ENCODE measurements at places on chromosomes 6 and 20. TPM values are rescaled to one million over a fixed set of nuclear protein-coding genes. Genes with fewer than 3 reads are reported as not detected.

The OLIG3 gene
- not detected for total RNA-seq

The RIPOR2 gene
- 0.54 TPM for total RNA-seq

The TCP1 gene
- 340 TPM for total RNA-seq

The WFDC10B gene
- total RNA-seq: not detected

The FAM83C gene
- total RNA-seq: not detected

The MLN gene
- not detected for total RNA-seq

The CDH26 gene
- total RNA-seq: 0.46 TPM

The ALDH8A1 gene
- total RNA-seq: not detected

The RUNX2 gene
- total RNA-seq: 7.0 TPM

GRCh38 chr20:10297223-10297622 is 78.6 kb downstream of the SNAP25 start:
- DNase-seq: no peak

DNA sequence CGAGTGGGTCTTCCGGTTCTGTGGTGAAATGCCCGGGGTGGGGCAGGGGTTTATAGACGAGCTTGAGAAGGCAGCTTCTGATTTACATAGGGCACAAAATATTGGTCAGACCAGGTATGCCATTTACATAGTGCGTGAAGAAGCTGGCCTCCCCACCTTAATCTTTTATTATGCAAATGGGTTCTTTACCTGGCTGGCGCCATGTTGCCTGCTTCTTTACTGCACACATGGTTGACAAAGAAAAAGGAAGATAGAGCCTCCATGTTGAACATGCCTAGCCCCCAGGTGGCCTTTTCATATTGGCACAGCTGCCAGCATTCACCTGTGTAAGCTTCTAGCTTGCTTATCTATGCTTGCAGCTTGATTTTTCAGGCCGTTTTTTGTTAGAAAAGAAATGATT is 276.2 kb downstream of the PHACTR1 start:
- no peak for DNase-seq

- DNase-seq: no peak
These were observed 22.4 kb upstream of the KIAA0408 start for GRCh38 chr6:127481628-127482027.

- DNase-seq: no peak
These were observed 10.7 kb downstream of the SLC22A23 start for GRCh38 chr6:3446184-3446583.

DNA sequence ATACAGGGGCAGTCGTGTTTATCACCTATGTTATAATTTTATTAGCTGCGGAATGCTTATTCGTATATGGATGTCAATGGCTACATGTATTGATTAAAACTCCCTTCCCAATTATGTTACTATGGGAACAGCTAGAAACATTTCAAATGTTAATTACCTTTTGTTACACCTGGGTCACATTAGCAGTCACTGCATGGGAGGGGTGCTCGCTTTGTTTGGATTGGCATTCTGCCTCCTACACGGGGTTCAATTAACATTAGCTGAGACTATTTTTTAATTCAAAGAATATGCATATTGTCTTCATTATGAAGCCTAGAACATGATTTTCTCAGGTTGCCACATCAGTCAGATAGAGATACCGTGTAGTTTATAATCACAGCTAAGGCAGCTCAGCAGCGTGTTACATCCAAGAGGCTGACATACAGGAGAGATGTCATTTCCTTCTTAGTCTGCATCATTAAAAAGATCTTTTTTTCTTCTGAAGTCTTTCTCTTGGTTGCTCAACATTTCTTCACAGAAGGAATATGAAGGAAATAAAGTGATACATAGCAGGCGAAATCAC is 76.2 kb upstream of the RPS6KA2 start:
- no peak for DNase-seq

GRCh38 chr6:149138699-149139294 is 178.7 kb upstream of the TAB2 start:
- no peak for DNase-seq

GRCh38 chr20:38161412-38161774 is 3.7 kb downstream of the TGM2 start:
- DNase-seq: no peak

DNA sequence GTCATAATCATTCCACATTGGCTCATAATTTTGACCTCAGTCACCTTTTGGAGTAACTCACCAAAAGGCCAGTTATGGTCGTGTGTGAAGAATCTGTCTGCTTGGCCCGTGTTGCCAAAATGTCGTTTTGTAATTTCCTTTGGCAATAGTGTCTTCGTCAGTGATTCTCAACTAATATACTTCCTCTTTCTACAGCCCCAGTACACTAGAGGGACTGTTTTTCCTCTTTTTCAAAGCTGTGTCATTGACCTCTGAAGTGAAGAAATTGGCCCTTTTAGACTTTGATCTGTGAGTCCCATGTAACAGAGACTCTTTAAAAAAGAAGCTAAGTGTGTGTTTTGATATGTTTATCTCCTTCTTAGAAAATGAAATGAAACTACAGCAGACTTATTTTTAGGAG is 5.2 kb downstream of the FOXO3 start:
- no peak for DNase-seq

- no peak for DNase-seq
These were observed 2.8 kb downstream of the PGK2 start for GRCh38 chr6:49784272-49784671.

DNA sequence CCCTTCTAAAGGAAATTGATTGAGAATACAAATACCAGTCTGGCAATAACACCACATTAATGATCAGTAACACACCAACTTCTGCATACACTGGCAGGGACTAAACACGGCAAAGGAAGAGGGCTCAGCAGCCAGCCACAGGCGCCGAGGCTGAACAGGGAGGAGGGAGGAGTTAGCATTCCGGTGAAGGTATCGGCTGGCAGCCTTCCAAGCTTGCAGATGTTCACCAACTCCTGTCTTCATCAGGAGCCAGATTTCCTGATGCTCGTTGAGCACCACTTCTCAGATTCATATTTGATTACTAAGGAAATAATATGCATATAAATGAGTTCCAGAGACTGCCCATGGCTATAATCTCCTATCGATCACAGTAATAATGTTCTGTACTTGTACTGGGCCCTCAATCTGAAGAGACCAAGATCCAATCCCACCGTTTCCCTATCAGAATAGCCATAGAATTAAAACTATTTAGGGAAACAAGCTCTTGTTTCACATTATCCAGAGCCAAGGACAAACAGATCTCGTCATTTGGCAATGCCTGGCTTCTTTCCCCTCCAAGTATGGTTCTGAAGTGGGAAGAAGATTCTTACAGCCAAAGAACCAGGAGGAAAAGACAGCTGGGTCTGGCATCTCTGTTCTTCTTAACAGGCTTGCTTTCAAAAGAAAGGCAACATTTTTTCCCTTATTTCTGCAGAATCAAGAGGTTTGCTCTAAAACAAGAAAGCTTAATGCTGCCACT is 42.2 kb downstream of the GFOD1 start:
- no peak for DNase-seq

GRCh38 chr6:24927985-24928745 is 7.6 kb downstream of the RIPOR2 start:
- DNase-seq: no peak

DNA sequence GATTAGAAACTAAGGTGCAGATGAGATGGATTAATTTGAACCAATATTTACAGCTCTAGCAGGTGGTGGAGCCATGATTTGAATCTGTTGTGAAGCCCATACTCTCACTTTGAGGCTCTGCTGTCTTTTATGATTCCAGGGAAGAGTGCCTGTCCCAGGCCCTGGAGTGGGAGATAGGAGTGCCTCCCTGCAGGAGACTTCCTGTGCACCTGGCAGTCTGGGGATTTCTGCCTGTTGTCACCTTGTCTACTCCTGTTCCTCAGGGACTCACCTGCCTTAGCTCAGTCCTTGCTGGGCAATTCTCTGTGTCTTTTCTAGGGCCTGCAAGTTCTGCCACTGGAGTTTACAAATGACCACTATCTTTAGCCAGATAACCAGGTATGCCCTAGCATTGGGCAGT is 46.3 kb downstream of the SCAND1 start:
- no peak for DNase-seq

DNA sequence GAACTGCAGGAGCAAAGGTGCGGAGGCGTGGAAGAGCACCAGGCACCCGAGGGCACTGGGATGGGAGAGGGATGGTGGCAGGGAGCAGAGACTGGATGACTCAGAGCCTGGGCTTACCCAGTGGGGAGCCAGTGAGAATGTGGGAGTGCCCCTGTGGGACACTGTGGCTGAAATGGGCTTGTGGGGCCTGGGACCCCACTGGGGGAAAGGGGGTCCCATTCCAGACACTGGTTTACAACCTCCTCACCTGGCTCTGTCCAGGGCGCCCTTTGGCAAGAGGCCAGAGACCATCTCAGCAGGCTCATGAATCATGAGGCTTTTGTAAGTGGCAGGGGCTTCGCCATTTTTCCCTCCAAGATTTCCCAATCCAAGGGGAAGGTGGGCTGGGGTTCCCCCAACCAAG is 124.0 kb upstream of the MAFB start:
- DNase-seq: no peak

GRCh38 chr6:75128878-75129570 is 76.8 kb downstream of the COL12A1 start:
- DNase-seq: no peak

DNA sequence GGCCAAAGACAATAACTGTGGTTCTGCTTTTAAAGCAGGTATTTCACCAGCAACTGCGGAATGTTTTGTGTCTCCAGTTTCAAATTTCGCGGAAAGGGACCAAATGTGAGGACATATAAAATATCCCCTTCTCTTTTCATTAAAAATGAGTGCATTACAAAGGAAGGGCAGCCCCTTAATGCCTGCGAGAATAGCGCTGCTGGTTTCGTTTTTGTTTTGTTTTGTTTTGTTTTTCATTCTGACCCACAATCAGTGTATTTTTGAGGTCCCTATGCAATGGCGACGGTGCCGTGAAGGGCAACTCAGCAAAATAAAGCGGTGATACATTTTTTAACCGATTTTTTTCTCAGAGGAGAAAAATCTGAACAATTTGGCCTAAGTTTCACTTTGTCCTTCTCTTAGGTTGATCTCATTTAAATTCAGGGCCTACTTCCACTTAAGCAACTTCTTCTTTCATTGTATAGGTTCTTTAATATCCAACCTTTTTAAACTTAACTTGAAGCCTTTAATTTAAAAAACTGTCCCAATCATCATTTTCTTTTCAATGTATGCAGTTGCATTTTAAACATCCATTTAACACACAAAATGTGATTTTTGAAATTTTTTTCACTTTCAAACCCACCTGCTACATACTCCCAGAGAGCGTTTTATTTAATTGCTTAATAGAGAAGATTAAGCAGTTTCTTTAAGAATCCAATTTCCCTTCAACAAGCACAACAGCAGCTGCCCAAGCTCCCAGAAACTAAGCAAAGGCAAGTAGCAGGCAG is 2.9 kb upstream of the HIVEP2 start:
- DNase-seq: no peak

DNA sequence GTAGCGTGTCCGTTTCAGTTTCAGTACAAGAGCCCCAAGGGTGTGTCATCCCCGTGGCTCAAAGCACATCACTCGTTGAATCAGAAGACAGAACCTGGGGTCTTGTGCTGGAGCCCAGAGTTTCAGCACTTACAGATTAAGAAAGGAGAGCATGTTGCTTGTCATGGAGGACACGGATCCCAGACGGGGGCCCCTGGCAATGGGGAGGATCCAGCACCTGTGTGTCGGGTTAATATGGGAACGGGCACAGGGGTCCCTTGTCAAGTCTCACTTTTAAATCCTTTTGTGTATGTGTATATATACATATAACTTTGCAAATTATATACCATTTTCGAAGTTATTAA is 23.4 kb downstream of the THBS2 start:
- DNase-seq: no peak

GRCh38 chr6:7218406-7218988 is 94.5 kb downstream of the SSR1 start:
- DNase-seq: no peak

GRCh38 chr6:71420693-71421328 is 132.2 kb downstream of the OGFRL1 start:
- peak; percentile 89 for DNase-seq

- DNase-seq: no peak
These were observed 38.7 kb downstream of the TRAF3IP2 start for GRCh38 chr6:111566873-111567517.

DNA sequence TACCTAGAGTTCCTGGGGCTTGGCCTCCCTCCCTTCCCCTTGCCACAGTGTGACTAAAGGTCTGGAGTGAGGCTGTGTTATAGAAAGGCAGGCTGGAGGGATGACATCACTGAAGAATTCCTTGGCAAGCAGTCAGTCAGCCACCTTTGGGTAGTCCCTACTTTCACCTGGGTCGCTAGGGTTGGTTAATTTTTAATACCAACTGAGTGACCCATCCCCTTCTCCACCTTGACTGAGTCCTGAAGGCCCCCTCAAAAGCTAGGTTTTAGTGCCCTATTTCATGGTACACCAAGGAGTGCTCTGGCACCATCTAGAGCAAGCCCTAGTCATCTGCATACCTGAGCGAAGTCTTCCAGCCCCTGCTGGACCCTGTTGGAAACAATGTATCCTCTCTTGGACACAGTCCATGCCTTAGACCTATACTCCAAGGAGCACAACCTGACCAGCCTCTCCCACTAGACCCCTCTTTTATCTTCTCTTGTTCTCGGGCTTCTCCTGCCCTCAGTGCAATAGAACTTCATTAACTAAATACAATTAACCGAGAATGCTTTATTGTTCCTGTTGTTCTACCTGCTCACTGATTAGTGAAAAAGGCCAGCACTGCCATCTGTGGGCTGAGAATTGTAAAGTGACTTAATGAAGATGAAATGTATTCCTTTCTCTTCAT is 44.6 kb downstream of the RIN2 start:
- no peak for DNase-seq

DNA sequence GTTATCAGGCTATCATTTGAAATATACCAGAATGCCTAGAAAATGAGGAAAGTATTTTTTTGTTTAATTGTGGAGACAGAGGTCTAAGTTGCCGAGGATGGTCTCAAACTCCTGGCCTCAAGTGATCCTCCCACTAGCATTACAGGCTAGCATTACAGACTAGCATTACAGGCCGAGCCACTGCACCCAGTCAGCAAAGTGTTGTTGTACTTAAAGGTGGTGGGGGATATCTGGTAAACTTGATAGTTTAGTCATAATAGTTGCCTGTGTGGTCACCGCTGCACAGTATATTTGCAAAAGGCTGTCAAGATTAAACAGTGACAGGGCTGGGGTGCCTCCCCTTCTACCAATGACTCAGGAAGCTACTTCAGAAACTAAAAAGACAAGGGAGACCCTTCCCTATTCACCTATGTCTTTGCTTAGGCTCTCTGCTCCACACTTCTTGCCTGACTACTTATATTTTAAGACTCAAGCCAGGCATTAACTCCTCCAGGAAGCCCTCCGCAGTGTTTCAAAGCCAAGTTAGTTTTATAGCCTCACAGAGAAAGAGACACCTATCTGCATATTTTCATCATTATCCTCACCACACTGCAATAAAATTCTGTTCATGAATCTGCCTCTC is 3.1 kb upstream of the AKIRIN2 start:
- DNase-seq: no peak

DNA sequence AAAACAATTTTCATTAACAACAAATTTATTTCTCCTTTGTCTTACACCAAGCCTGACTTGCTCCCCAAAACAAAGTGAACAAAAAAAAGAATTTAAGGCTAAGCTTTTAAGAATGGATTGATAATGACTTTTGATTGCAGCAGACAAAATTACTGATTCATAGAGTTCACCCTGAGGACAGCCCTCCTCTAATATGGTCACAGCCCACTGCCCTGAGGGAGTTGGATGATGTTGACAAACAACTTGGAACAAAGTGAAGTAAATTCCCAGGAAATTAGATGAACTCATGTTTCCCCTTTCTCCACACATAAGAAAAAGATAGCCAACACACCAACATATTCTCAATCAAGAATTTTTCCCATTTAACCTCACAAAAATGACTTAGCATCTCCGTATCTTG is 7.7 kb upstream of the ISM1 start:
- no peak for DNase-seq
